Cardiac muscle cell (in vitro differentiated cells and primary cell): ENCODE measurements at places on chromosomes 2 and 18. TPM values are rescaled to one million over a fixed set of nuclear protein-coding genes. Genes with fewer than 3 reads are reported as not detected.

DNA sequence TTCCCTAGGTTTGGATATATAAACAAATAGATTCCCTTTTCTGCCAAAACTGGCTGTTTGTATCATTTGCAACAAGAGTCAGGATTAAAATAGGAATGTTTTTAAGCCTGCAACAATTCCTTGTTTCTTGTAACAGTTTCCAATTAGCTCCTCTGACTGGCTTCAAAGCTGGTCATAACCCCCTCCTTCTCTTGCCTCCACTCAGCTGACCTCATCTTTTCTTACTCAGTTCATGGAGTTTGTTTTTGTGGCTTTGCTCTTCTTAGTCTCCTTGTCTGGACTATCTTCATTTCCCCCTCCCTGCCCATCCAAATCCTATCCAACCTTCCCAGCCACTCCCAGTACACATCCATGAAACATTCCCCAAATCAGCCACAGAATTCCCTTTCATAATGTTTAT is 14.3 kb upstream of the RAPH1 start:
- DNase-seq, result no peak

DNA sequence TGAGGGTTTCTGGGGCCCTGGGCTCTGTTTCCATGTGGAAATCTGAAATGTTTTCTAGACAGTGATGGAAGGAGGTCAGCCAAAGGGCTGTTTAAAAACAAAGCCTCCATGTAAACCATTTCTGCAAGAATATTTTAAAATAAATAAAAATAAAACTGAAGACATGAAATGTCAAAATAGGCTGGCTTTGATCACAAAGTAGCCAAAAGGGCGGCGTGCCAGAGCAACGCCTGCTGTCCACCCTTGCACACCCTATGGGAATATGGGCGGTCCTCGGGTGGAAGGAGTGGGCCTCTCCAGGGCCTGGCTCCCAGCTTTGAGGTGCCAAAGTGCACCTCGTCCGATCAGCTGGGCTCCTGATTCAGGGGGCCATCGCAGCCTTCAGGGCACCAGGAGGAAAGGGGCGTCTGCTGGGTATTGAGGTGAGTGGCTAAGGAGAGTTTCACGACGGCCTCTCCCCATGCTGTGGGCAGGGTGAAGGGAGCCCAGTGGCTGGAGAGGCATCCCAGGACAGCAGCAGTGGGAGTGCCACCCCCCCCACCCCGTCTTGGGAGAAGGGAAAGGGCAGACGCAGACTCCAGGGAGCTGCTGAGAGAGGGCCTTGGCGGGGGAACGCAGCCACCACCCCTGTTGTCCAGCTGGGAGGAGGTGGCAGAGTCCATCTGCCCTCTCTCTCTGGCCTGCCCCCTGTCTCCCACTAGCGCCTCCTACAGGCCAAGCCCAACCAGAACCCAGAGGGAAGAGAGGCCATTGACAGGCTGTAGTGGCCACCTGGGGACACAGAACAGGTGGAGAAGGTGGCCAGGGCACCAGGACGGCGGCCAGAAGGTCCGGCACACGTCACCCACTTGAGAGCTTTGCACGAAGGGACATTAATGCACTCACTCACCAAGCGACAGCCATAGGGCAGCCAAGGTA is 5.7 kb upstream of the ERFE start:
- DNase-seq, result no peak

DNA sequence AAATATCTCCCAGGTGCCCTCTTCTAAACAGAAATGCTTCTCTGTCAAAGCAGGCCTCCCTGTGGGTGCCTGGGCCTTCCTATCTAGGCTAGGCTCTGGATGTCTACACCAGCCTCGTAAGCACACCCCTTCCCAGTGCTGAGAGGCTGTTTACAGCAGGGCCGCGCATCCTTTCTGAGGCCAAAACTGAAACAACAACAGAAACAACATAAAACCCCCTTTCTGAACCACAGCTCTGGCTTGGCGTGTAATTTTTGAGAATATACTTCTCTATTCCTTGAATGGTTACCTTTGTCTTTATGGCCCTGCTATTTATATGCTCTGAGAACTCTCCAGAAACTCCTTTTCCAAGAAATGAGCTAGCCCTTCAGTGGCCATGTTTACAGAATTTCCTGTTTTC is 118.4 kb downstream of the BCL2L11 start:
- no peak for DNase-seq

GRCh38 chr2:228699400-228699799 is 517.9 kb upstream of the SPHKAP start:
- peak; percentile 76 for DNase-seq

- no peak for DNase-seq
These were observed 145.9 kb upstream of the FHL2 start for GRCh38 chr2:105544591-105545377.

DNA sequence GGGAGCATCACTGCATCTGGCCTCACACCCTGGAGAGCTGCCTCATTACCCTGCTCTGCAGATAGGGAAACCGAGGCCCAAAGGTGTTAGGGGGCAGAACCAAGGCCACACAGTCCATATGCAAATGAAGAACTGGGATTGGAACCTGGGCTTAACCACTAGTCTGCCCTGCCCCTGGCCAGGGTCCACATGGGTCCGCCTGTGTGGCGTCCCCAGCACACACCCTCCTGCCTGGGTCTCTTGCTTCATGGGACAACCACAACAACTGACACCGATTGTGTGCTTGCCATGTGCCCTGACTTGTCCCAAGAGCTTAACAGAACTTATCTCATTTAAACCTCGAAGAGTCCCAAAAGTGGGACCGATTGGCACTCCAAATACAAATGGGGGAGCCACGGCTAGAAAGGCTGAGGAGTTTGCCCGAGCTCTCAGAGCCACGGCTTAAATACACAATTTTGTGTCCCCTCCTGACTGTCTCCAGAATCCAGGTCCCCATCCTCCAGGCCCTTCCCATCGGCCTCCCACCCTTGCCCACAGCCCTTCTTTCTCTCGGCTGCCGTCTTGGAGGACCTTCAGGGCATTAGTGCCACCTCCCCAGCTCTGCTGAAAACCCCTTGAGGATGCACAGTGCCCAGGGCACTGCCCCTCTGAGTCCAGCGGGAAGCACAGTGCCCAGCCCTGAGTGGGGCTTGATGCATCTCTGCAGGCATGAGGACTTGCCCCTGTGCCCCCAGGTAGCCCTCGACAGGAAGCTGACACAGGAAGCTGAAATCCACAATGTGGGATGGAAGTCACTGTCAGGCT is 5.8 kb upstream of the DUSP2 start:
- no peak for DNase-seq

- no peak for DNase-seq
These were observed 51.1 kb downstream of the POLR1A start for GRCh38 chr2:86054535-86055082.

DNA sequence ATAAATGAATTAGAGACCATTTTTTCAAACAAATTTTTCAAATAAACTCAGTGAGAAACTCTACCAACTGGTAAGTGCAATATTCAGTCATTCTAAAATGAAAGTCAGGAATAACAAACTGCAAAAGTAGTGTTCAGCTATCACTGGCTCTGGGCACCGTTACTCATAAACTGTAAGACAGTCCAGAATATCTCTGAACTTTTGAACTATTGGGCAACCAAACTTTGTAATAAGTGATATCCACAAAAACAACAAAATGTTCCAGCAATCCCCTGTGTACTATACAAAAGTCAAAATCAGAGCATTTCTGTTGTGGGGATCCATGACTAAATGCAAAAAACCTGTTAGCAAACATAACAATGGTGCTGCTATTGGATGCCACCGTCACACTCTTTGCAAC is 56.3 kb downstream of the SLC25A12 start:
- DNase-seq, result no peak

The BIRC6 gene
- polyA plus RNA-seq, result 22.9 and 25.0 TPM in 2 replicates

The DPP10 gene
- polyA plus RNA-seq, result 0.61 and 1.1 TPM in 2 replicates

The INPP5D gene
- polyA plus RNA-seq, result 1.7 and 4.5 TPM in 2 replicates
